ENCODE measurements at places on chromosomes 12 and 14.
A peak's percentile ranks its signal among the peaks of the same experiment; 100 is the strongest.

DNA sequence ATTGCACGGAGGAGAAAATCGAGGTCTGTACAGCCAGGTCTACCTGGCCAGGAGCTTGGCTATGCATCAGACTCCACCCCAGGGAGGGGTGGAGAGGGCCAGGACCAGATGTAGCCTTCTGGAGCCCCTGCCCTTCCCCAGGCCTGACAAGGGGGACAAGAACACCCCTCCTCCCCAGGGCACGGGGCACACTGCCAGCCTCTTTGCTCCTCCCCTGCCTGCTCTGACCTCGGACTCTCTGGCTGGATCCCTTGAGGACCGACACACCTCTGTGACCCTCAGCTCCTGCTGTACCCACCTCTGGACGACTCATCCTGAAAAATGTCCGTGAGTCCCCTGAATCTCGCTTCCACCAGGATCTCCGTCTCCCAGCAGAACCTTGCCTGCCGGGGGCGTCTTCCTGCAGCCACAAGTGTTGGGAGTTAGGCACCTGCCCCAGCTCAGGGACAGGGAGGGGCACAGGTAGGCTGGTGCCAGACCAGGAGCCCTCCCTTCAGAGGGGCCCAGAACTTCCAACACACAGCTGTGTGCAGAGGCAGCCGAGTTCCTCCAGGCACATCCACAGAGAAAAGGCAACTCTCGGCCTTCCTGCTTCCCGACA is 21.8 kb downstream of the AHNAK2 start:
- DNase-seq, result no peak

DNA sequence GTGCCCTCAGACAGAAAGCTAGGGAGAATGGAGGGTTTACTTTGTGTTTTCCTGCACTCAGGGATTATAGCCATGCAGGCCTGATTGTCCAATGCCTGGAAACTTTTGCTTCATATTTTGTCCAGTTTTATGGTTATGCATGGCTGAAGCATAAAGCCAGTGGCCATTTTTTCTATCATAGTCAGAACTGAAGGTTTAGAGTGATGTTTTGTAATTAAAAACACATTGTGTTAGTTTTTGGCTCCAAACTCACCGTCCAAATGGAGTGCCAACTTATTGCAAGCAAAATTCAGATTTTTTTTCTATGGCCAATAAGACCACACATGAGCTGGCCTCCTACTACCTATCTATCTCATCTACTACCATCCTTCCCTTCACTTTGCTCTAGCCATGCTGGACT is 40.2 kb upstream of the ATP2B1 start:
- no peak for DNase-seq

GRCh38 chr12:45712319-45712718 is 17.2 kb upstream of the ARID2 start:
- no peak for DNase-seq

DNA sequence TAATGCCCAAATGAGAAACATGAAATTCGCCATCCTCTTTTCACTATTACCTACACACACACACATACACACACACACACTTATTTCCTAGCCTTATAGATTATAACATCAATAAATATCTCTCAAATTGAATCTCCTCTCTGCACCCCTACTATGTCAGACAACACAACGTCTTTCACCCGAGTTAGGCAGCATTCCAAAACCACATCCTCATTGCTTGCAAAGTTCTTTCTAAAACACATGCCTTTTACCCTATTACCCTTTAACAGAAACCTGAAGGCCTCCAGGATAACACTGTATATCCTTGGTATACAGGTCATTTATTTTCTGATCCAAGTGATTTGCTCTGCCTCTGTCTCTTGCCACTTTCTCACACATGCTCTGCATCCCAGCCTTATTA is 56.3 kb downstream of the KCNH5 start:
- no peak for DNase-seq

DNA sequence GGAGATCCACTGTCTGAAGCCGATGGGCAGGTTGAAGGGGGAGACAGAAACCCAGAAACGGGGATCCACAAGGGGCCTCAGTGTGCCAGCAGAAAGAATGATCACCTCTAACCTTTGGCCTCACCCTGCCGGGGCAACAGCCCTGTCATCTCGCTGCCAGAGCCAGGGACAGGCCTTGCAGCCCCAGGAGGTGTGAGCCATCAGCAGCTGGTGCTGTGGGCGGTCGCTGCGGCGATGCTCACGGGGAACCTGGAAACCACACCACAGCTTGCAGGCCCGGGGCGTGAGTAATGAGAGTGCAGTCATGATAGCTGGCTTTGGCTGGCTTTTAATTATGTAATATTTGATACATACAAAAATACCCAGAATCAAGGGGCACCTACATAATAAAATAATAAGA is 4.7 kb upstream of the TTC7B start:
- no peak for DNase-seq

DNA sequence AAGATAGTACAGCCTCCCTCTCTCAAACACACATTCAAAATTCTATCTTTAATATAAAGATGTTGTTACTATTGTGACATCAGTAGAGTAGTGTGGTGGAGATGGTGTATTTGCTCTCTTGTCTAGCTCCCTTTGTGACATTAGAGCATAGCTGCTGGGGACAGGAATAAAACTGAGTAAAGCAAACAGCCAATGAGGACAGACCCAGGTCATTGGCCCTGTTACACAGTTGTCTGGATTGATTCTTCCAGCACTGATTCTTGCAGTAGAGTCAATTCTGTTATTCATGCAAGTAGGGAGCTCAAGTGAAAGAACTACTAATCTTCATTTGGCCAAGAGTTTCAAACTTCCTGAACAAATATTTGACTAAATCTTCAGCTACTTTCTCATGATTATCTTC is 72.4 kb downstream of the SCN8A start:
- no peak for DNase-seq

GRCh38 chr12:50059440-50060119 is 2.2 kb downstream of the ASIC1 start:
- no peak for DNase-seq

DNA sequence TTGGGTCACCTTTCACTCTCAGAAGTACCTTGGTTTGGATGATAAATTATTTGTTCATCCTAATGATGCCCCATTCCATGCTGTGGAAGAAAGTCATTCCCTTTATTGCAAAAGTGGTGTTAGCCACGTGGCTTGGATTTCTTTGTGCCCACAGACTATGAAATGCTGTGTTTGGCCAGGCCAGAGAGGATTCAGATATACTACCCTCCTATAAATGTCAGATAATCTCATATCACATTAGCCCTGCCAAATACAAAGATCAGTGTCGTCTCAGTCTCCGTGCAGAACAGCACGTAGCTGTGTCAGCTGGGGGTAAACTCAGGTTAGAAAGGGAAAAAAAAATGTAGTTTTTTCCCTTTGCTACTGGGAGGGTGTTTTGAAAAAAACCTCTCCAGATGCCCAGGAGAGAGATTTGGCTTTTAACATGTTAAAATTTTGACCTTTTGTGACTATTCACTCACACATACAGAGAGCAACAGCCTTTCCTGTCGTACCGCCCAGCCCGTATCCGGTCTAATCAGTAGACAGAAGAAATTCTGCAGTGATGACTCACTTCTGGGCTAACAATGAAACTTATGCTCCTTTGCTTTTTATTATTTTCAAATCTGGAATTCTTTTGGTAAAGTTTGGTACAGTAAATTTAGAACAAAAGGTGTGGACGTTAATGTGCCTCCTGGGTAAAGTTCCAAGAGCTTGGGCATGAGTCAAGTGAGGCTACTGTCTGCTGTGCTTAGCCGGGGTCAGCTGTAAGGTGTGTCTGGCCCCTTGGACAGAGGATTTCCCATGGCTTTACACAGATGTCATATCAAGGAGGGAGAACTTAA is 8.5 kb upstream of the PTPRB start:
- DNase-seq, result no peak

DNA sequence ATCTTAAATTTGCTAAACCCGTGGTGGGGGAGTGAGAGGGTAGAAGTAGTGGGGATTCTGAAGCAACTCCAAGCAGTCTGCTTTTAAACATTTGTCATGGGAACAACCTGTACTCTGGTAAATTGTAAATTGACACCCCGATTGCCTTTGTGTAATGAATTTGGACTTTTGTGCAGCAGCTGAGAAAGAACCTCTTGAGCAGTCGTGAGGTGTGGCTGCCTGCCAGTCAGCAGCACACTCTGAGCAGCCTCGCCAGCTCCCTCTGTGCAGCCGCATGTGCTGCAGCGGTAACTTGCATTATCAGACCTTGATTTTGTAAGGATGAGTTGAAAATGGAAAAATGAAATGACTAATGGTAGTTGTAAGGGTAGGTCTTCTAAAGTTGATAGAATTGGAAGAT is 74.3 kb downstream of the SUSD6 start:
- DNase-seq, result peak; percentile 94

- no peak for DNase-seq
These were observed 1046.9 kb upstream of the FLRT2 start for GRCh38 chr14:84483072-84483420.
